ENCODE measurements at places on chromosomes 12 and 14. TPM values are rescaled to one million over a fixed set of nuclear protein-coding genes. Genes with fewer than 3 reads are reported as not detected.

KRT82 gene
- total RNA-seq = not detected

PPP1R36 gene
- 2.6 TPM for total RNA-seq

MIP gene
- total RNA-seq = not detected

LRP1-AS gene
- total RNA-seq = not detected

FOXM1 gene
- total RNA-seq = 0.53 TPM

Data from dorsolateral prefrontal cortex (tissue), 122 donors.